Stimulated activated CD4-positive, alpha-beta T cell treated with anti-CD3 and anti-CD28 coated beads, TNF-alpha, amount 100 ng/mL, for 24 hours (primary cell): ENCODE measurements at places on chromosomes 7 and 10.

- no peak for DNase-seq
Observed at GRCh38 chr7:37957221-37957970, 37.0 kb downstream of the EPDR1 start.

DNA sequence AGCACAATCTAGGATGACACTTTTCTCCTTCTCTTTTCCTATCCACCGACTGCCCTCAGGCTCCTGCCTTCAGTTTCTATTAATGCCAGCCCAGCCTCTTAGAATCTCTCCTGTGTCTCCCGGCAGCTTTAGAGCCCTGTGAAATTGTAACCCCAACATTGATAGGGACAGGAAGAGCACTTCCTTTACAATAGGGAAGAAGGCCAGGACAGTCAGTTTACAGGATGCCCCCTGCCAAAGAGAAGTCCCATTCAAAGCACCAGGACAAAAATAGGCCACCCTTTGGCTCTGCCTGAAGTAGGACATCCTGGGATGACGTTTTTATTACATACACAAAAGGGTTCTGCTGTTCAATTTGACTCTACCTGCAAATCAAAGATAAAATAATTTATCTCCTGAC lies 64.7 kb upstream of the ANK3 start:
- DNase-seq, result no peak

DNA sequence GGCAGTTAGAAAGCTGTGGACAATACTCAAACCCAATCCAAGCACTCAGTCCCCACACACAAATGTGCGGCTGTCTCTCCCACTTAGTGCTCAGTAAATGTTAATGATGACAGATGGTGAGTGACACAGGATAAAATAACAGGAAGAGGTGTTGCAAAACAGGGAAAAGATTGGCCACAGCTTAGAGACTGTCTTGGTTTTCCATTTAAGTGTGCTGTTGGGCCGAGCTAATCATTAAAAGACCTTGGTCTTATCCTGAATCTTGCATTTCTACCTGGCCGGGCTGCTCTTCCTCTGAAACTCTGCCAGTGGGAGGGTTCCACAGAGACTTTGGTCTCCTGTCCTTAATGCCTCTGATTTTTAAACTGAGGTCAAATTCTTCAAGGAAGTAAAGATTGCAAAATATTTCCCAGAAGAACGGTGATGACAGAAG lies 113.1 kb upstream of the RNF32 start:
- no peak for DNase-seq

DNA sequence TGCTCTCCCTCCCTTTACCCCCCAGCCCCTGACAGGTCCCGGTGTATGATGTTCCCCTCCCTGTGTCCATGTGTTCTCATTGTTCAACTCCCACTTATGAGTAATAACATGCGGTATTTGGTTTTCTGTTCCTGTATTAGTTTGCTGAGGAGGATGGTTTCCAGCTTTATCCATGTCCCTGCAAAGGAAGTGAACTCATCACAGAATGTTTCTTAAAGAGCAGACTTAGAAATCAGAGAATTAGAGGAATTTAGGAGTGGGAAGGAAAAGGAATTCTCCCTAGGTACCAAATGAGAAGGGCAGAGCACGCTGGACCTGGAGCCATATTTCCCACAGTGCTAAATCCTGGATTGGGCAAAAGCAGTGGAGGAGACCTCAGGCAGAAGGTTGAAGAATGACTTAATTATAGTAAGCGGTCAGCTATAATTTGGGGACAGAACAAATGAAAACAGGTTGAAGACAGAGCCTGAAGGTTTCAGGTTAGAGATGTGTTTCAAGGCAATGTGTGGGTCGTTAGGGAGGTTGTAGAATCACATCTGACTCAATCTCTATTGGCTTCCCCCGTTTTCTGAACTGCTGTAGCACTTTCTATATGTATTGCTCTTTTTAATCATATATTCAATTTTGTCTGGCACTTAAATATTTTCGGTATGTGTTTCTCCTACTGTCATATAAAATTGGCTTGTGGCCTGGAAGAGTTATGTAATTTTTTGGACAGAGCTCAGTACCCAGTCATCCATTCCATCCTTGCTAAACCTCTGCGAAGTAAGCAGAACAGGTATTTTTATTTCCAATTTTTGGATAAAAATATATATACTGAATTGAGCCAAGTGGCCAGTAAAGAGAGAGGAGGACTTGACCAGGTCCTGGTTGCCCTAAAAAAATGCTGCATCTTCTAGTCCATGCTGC lies 210.5 kb upstream of the KLF6 start:
- DNase-seq, result no peak
